ENCODE measurements at places on chromosomes 5 and 9.

- no peak for DNase-seq
These were observed 113.5 kb downstream of the MPDZ start for GRCh38 chr9:13165956-13166355.

GRCh38 chr5:127561254-127561653, 43.8 kb downstream of the PRRC1 start:
- no peak for DNase-seq

DNA sequence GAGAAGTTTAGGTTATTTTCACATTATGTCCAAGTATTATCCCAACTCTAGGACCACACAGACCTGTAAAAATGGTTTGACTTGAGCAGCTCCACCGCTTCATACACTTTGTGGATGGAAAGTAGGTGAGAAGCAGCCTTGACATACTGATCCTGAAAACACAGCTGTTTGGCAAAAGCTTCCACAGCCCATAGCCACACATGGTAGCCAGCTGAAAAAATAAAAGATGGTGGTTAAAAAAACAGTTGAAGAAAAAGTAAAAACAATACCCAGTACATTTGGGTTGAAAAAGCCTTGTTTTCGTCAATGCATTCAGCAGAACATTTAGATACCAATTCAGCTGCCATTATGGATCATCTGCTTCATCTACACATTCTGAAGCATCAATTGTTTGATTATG, 36.7 kb downstream of the GEMIN5 start:
- DNase-seq: no peak

GRCh38 chr5:136035837-136036236, 7.0 kb downstream of the TGFBI start:
- DNase-seq: no peak

DNA sequence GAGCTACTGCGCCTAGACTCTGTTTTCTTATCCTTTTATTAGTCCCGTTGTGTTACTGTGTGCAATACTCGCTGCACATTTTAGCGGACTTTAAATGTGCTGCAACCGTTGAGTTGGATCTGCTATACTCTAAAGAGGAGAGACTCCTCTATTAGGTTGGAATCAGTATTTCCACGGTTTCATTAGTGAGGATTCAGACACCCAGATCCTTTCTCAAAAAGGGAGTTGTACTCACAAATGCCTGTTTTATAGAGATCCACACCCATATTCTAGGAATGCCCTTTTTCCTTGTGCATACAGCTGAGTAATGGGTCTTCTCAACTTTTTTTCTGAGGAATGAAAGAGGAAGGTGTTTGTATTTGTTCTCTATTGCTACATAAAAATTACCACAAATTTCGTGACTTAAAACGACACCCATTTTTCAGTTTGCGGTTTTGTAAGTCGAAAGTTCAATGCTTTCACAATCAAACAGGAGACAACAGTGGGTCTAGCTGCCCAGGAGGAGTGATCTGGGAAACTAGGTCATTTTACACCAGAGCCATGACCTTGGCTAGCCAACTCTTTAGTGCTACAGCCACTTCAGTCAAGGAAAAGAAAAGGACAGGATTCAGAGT, 52.8 kb upstream of the SLC44A1 start:
- DNase-seq: no peak

DNA sequence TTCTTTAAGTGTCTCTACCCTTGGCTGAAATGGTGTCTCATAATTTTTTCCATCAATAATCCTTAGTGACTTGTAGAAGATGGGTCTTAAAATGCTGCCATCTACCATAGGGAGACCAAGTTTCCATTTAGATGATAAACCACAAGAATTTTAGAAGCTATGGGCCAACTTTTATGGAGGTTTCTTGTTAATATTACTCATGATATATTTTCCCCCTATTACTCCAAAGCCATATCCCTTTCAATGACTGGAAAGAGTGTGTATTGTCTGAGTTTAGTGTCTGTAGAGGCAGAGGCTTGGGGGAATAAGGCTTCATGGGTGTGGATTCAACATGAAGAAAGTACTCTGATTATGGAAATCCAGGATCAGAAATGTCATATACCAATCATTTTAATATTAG, 507.3 kb upstream of the TNC start:
- no peak for DNase-seq

- DNase-seq: no peak
These were observed 4.3 kb downstream of the SH3GLB2 start for GRCh38 chr9:129023908-129024233.

GRCh38 chr9:80586786-80587330, 1015.1 kb downstream of the TLE4 start:
- DNase-seq: no peak
